ENCODE measurements at places on chromosomes 7 and 10.
A peak's percentile ranks its signal among the peaks of the same experiment; 100 is the strongest.

GRCh38 chr7:105024734-105025133, 10.7 kb downstream of the KMT2E start:
- no peak for DNase-seq

GRCh38 chr7:75944507-75944906, 29.6 kb downstream of the POR start:
- no peak for DNase-seq

GRCh38 chr7:12747687-12748306, 60.4 kb downstream of the ARL4A start:
- DNase-seq, result no peak

GRCh38 chr10:17019696-17020095, 109.9 kb downstream of the CUBN start:
- DNase-seq, result no peak

DNA sequence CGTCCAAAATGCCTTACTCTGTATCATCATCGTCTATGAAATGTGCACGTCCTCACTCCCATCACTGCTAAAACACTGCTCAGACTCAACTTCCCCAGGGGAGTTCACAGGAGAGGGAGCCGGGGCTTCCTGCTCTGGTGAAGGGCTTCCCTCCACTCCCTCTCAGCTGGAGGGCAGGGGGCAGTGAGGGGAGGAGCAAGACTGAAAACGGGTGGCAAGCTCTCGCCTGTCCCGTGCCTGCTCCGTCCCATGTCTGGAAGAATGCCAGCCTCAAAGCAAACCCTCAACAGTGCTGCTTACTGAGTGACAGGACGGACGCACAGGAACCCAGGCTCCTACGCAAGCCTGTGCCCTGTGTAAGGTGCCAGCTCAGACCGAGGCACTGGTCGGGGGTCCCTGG, 25.1 kb downstream of the PRKAG2 start:
- no peak for DNase-seq

DNA sequence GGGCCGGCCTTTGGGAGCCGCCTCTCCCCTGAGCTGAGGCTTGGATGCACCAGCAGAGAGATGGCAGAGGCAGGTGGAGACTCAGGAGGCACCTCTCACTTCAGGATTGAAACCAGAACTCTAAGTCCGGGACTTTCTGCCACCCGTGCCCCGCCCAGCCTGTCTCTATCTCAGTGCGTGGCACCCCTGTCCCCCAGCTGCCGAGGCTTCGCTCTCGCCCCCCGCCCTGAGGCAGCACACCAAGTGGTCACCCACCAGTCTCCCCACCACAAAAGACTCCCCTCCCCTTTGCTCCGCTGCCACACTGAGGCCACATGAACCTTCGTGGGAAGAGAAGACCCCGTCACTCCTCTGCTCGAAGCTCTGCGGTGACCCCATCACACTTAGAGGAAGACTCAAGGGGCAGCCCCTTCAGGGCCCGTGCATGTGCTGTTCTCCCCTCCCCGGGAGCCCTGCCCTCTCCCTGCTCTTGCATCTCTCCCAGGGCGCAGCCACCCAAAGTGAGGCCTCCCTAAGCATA, 166.7 kb downstream of the PRKAG2 start:
- no peak for DNase-seq

- DNase-seq, result no peak
Measured at GRCh38 chr10:3869036-3869435, 84.0 kb upstream of the KLF6 start.

DNA sequence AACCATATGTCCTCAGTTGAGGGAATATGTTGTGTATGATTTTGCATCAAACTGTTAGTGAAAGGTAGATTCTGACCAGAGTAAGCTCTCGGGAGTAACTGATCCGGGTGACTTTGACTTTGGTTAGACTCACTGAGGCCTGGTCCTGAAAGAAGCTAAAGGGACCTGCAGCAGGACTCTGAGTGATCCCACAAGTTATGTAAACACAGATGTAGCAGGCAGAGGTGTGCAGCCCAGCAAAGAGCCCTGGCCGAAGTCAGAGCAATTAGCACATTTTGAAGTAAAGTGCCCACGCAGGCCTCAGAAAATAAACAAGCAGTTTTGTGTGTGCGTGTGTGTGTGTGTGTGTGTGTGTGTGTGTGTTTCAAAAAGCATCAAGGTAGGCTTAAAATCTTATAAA, 245.6 kb upstream of the FERD3L start:
- DNase-seq, result no peak

DNA sequence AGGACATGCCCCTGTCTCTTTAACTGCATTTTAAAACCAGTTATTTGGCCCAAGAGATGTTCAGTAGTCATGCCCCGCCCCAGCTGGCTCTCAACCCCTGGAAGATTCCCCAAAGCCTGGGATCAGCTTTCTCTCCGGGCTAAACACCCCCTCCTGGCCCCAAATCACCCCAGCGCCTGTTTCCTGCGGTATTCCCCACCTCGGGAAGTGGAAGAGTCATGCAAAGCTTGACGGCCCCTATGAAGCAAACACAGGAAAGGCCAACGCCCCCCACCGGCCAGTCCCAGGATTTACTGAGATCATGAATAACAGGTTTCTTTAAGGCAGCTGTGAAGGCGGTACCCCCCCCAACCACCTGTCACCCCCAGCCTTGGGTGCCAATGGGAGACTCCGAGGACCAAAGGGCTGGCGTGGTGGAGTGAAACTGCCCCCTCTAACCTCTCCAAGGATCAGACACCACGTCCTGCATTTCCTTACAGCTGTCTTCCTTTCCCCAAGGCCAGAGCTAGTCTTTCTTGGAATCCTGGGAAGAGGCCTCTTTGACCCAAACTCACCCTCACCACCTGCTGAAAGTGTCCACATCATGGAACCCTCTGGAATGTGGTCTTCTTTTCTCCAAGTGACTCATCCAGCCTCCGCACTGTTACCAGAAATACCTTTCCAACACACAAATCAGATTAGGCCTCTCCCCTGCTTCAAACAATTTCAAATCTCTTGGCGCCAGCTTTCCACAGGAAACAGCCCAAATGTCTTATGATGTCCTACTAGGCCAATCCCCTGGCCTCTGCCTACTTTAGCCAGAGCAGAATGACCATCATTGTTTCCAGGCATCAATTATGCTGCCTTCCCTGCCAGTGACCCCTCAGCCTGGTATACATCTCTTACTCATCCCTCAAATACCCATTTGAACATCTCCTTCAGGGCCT, 301.5 kb downstream of the ZEB1 start:
- peak; percentile 27 for DNase-seq

DNA sequence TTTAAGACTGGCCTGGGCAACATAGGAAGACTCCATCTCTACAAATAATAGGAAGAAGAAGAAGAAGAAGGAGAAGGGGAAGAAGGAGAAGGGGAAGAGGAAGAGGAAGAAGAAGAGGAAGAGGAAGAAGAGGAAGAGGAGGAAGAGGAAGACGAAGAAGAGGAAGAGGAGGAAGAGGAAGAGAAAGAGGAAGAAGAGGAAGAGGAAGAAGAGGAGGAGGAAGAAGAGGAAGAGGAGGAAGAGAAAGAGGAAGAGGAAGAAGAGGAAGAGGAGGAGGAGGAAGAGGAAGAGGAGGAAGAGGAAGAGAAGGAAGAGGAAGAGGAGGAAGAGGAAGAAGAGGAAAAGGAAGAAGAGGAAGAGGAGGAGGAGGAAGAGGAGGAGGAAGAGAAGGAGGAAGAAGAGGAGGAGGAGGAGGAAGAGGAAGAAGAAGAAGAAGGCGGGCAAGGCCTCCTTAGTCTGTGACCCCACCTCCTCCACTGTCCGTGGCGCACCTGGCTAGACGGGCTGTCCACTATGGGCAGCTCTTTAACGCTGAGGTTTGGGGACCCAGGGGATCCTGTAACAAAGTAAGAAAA, 28.8 kb upstream of the ZFAND2A start:
- DNase-seq, result no peak

- DNase-seq, result no peak
Measured at GRCh38 chr7:24572016-24572392, 1.2 kb upstream of the PALS2 start.

DNA sequence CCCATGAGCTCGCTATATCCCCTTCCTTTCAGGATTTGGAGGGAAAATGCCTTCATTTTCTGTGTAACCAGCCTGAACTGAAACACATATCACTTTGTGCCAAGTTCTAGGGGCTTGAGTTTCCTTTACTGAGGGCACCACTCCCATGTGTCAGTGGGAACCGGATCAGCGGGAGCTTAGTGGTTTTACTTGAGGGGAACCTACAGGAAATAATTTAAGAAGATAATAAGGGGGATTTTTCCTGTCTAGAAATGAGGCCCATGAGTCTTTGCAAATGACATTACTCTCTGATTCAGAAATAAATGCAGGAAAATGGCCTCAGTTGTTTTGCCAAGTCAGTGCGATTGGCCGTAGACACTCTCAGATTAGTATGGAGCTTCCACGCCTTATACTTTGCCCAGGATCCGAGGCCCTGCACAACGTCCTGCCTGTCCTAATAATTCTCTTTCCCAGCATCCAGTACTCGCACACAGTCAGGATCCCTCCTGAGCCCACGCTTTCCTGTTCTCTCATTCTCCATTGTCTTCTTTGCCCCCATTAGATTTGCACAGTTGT, 86.4 kb upstream of the LYZL1 start:
- no peak for DNase-seq

GRCh38 chr7:132654150-132654549, 77.9 kb upstream of the PLXNA4 start:
- DNase-seq, result no peak

DNA sequence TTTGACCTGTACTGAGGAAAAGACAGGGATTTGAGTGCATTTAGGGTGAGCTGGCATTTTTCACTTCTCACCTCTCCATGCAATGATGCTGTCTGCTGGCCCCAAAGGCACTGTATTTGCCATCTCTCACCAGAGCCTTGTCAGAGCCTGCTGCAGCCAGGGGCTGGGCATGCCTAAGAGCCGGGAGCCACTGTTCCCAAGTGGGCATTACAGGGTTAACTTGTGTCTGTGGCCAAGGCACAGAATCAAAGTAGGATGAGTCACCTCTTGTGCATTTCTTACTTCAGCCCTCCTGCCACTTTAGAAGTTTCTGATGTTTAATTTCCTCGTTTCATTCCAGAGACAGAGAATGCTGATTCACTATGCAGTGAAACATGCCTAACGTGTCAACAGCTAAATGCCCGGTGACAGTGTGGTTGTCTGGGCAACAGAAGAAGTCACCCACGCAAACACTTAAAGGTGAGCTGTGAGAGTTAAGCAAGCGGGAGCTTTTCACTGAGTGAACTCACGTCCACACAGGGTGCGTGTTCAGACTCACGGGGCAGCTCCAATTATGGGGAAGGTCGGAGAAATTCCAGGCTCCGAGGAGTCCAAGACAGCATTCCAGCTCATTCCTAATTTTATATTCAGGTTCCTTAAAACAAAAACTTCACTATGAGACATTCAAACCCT, 57.1 kb upstream of the IGFBP3 start:
- DNase-seq, result no peak

- no peak for DNase-seq
Measured at GRCh38 chr10:24462889-24463552, 254.1 kb downstream of the KIAA1217 start.

DNA sequence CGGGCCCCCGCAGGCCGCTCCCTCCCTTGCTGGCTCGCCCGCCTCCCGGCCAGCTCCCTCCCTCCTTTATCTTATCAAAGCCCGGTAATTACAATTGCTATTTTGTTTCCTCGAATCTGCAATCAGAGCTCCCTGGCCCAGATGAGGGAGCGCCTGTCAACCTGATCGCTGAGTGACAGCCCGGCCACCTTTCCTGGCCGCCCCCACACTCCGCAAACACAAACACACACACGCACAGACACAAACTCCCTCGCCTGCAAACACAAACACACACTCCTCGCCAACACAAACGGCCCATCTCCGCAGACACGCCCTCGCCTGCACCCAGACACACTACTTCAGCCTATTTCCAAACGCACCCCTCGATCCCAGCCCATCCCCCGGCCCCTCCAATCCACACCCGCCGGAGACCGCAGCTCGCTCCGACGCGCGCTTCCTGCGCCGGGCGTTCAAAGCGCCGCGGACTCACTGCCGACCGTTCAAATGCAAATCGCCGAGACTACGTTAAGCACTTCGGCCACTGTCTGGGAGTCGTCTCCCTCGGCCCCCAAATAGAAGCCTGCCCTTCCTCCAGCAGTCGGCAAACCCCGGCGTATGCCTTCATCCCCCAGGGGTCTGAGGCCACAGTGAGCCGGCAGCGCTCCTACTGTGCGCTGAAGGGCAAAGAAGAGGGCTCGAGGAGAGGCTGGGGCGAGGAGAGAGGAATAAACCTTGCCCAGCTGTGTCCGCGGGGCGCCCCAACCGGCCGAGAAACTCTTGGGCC, 3.0 kb upstream of the FGF8 start:
- DNase-seq, result peak; percentile 14

DNA sequence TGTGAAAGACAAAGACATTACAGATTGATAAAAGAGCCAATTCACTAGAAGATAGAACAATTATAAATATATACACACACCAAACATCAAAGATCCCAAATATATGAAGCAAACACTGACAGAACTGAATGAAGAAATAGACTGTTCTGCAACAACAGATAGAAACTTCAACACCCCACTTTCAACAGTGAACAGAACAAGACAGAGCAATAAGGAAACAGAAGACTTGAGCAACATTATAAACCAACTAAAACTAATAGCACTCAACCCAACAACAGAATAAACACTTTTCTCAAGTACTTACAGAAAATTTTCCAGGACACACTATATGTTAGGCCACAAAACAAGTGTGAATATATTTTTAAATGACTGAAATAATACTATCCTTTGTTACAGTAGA, 10.9 kb downstream of the CDCA7L start:
- DNase-seq, result no peak

DNA sequence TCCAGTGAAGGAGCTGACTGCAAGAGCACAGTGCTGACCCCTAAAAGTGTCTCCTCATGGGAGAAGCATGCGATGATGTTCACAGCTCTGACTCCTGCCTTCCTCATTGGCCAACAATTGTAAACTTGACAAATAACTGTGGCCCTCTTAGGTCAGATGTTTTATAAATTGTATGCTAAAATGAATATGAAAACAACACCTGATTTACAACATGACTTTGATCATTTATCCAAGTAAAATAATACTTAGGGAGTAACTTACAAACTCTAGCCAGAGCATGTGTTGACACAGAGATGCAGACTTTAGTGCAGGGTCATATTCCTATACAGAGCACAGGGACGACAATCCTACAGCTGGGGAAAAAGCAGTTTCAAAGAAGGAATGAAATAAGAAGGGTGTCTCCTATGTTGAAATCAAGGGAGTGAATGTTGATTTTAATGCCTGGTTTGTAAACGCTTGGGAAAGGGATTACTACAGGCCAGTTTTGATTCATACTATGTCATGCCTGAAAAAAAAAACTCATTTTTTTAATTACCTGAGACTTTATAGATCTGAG, 391.4 kb upstream of the AKR1E2 start:
- DNase-seq, result no peak

Data from DMS 273 treated with DMSO at 0.1 percent for 48 hours (cell line).